ENCODE measurements at places on chromosomes 13 and 19.

DNA sequence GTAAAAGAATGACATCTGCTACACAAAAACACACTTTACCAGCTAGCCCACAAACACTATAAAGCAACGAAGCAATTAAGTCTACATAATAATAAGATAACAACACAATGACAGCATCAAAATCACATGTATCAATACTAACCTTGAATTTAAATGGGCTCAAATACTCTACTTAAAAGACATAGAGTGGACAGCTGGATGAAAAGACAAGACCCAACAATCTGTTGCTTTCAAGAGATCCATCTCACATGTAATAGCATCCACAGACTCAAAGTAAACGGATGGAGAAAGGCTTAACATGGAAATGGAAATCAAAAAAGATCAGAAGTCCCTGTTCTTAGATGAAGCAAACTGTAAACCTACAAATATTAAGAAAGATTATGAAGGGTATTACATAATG lies 2175.9 kb downstream of the PCDH9 start:
- DNase-seq, result no peak

GRCh38 chr13:25330541-25330940 lies 29.1 kb downstream of the NUP58 start:
- DNase-seq, result no peak

DNA sequence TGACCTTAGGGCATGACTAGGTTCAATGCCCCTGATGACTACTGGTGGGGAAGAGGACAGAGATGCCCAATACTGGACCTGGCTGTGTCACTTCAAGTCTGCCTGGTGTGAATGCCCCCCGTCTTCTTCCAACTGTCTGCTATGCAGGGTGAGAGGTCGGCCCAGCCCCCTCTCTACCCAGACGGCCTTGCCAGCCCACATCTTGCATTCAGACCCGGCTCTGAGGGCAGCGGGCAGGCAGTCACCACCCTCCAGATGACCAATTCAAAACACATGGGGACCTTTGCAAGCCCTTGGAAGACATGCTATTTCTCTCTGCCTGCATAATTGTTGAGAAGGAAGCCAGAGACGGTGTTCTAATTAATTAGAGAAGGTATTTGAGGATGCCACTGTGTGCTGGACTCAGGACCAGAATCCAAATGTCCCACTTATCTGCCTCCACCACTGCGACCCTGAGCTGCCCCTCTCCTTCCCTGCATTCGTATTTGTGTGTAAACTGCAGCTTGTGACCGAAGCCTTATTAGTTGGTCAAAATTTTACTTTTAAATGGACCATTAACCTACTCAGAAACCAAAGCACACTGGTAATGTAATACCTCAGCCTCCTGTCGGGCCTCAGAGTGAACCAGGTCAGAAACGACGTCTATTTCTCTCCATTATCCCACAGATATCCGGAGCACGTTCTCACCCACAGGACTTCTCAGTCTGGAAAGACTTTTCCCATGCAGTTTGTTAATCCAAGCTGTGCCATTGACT lies 407.0 kb downstream of the ZNF536 start:
- no peak for DNase-seq

DNA sequence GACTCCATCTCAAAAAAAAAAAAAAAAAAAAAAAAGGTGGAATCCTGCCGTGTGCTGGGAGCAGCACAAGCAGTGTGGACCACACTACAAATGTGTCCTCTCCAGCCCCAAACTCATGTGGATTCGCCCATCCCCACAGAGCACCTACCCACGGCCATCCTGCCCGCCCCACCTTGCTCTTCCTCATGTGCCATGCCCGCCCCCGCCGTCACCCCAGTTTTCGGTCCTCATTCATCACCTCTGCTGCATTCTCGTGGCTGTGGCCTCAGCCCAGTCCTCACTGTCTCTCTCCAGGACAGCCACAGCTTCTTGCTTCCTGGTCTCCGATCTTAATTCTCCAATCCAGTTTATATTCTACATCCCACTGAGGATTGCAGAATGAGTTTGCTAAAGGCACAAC lies 80.0 kb upstream of the TM9SF2 start:
- no peak for DNase-seq

DNA sequence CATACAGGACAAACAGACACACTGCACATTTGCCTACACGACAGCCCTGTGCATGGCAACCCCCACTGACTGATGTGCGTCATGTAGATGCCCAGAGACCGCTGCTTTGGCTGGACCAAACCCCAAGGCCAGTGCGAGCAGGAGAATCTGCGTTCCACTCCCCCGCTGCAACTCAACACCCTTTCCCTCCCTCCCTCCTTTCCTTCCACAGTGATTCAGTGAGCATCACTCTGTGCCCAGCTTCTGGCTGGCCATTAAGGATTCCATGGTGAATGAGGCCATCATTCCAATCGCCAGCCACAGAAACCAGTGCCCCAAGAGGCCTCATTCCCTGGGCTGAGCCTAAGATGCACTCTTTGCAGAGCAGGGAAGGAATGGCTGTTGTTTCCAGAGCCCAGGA lies 61.6 kb downstream of the GSX1 start:
- DNase-seq, result no peak

GRCh38 chr13:48369988-48370387 lies 42.9 kb downstream of the LPAR6 start:
- no peak for DNase-seq

DNA sequence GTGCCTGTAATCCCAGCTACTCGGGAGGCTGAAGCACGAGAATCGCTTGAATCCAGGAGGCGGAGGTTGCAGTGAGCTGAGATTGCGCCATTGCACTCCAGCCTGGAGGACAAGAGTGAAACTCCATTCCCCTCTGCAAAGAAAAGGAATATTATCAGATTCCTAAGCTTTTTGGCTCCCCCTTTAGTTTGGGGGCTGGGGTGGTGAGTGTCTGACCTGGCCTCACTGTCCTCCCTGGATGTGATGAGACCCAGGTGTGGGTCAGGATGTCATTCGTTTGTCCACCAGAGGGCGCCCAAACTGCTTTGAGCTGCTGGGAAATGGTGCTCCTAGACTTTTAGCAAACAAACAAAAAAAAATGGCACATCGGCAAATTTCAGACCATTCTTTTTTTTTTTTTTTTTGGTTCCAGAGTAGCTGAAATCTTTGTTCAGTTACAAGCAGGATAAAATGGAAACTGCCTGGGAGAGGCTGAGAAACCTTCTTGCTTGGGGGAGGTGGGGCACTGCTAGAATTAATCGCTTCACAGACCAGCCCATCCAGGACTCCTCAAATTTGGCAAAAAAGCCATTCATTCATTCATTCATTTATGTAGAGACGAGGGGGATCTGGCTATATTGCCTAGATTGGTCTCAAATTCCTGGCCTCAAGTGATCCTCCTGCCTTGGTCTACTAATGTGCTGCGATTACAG lies 29.4 kb downstream of the SPC24 start:
- DNase-seq, result peak; percentile 31

DNA sequence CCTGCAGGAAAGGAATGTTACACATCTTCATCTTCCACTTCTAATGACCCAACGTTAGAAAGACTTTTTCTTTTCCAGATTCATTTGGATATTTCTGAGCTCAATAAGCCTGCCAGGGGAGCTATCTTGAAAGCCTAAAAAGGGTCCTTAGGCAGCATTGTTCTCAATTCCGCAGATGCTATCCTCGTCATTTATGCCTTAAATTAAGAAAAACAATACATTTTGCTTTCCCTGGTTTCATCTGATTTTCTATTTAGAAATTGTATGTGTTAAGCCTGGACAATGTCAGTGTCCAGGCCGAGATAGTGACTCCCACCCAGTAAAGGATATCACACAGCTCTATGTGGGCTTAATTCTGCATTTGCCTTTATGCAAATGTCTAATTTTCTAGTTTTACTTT lies 721.3 kb downstream of the DIAPH3 start:
- no peak for DNase-seq

GRCh38 chr19:10611907-10612306 lies 13.4 kb upstream of the SLC44A2 start:
- no peak for DNase-seq

GRCh38 chr19:17721821-17722220 lies 2.5 kb downstream of the MAP1S start:
- DNase-seq, result no peak

DNA sequence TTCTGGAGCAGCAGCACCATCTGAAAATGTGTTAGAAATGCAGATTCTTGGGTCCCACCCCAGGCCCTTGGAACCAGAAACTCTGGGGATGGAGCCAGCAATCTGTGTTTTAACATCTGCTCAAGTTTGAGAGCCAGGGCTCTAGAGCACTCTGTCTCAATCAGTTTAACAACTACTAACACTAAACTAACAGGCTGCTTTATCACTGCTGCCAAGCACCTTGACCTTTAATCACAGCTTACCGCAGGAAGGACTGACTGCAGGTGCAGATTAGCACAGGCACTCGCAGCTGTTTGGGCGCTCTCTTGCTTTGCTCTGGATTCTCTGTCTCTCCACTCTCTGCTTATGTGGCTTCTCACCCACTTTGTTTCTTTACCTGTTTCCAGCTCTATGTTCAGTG lies 163.5 kb downstream of the MTUS2 start:
- DNase-seq, result no peak

DNA sequence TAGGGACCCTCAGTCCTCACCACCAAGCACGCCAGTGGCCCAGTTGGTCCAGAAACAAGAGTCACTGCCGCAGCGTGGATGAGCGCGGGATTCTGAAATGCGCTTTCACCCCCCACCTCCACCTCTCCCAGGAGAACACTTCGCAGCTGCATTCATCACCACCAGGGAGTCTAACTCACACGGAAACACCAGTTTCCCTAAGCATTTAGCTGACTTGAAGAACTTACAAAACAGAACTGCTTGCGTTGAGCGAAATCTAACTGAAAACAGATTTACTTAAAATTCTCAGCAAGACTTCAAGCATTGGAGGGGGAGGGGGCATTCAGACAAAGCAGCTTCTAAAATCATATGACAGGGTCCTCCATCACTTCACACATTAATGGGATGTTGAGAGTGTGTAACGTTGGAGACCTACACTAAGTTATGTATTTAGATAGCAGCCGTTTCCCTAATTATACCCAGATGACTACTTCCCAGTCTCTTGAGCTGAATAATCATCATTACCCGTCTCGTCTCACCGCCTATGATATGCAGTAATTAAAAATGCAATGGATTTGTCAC lies 258.2 kb upstream of the IRS2 start:
- DNase-seq, result no peak

- no peak for DNase-seq
Measured at GRCh38 chr19:39557811-39558623, 18.1 kb upstream of the EID2 start.

- peak; percentile 8 for DNase-seq
Measured at GRCh38 chr19:34220472-34221063, 33.8 kb upstream of the GARRE1 start.

GRCh38 chr19:1155352-1156304 lies 18.4 kb downstream of the SBNO2 start:
- DNase-seq, result no peak

DNA sequence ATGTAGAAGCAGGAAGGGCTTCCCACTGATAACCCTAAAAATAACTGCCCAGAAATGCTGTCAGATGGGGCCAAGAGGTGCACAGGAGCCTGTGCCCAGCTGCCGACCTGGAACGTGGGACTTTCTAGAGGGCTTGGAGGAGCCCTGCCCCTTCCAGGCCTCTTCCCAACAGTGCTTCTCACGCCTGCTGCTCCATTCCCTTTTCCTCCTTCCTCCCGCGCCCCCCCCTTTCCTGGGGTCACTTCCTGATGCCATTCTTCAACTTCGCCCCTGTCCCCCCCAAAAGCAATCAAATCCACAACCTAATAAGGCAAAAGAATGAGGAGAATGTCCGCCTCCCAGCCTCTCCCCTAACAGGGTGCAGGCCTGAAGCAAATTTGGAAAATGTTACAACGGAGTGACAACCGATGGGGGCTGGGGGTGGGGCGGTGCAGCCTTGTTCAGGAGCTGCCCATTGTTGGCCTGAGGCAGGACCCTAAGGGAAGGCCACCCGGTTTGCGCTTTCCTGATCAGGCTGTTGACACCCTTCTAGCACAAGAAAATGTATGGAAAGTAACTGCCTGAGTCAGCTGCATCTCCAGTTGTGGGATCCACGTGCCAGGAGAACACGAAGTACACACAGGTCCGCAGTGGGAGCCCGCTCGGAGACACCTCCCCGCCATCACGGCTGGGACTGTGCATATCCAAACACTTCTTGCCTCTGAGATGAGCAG lies 18.7 kb downstream of the ACTN4 start:
- no peak for DNase-seq

GRCh38 chr19:5434970-5435641 lies 20.1 kb upstream of the ZNRF4 start:
- DNase-seq, result no peak

DNA sequence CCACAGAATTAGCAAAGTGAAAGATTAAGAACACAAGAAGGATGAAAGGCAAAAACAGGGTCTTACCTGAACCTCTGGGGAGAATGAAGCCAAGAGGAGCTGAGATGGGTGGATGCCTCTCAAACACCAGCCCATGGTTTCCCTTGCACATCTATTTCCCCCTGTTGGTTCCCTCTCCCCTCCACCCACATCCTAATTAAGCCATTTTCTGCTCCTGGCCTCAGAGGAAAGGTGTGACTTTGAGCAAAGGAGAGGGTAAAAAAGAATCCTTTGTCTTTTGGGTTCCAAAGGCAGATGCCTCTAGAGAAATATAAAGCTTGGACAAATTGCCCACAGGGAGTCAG lies 214.9 kb downstream of the RAP2A start:
- DNase-seq, result no peak
